ENCODE measurements at places on chromosomes 2 and 18.

- DNase-seq = no peak
These were observed 20.8 kb downstream of the COPS7B start for GRCh38 chr2:231807020-231807419.

DNA sequence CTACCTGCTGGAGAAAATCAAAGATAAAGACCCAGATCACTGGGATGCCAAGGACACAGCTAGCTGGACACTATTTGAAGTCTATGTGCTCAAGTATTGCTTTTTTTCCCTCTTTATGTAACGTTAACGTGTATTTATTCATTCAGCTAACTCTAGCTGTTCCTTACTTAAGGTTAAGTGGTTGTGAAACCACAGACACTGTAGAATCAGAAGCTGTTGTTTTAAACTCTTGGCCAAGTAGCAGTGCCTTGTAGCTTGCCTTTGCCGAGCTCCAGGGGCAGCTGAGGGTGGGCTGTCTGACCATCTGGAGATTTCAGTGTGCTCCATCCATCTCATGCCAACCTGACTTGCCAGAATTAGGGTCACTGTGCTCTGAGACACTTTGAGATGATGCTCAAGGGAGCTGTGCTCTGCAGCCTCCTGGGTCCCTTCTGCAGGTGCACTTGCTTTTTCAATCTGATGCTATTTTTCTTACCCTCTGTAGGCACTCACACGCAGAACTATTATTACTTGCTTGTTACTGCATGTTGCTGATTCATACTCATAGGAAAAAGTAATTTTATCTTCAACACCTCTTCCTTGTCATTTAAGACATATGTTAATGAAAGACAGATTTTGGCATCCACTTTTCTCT, 116.2 kb downstream of the METTL8 start:
- peak; percentile 24 for DNase-seq

DNA sequence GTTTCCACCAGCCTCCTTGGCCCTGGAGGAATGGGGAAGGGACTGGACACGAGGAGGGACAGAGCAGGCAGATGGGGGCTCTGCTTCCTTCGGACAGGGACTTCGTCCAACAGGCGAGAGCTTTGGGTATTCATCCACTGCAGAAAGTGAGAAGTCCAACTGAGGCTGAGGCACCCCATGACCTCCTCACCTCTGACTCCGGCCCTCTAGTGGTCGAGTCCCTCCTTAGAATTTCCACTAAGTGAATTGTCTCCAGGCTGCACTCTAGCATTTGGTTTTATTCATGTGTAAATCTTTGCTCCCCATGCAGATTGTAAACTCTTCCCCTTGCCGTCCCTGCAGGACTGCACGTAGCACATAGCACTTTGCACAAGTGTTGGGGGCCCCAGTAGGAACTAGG, 75.6 kb downstream of the TMEM247 start:
- DNase-seq = no peak

DNA sequence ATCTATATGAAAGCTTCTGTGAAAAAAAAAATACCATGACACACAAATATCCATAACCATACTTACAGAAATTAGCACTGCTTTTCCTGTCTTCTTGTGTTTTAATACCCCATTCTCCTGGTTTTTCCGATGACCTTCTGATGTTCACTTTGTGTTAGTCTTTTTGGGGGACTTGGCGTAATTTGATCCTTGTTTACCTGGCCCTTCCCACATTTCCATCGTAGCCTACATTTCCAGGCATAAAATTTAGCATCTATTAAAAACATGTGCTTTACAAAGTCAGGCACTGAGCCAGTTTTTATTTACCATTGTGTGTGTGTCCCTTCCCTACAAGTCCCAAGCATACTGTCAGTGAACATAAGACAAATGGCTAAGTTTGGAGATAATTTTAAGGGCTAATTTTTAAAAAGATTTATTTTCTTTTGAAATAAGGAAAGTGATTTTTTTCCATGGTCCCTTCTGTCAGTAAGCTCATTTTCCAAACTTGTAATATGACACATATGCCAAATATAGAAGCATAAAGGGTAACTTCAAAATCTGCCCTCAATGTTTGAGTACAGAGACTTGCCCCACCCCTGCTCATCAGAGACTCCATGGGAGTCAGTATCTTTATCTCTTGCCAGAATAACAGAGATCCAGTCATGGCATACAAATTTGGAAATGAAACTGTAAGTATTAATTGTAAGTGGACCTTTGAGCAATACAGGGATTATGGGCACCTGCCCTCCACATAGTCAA, 27.3 kb downstream of the SESTD1 start:
- no peak for DNase-seq

DNA sequence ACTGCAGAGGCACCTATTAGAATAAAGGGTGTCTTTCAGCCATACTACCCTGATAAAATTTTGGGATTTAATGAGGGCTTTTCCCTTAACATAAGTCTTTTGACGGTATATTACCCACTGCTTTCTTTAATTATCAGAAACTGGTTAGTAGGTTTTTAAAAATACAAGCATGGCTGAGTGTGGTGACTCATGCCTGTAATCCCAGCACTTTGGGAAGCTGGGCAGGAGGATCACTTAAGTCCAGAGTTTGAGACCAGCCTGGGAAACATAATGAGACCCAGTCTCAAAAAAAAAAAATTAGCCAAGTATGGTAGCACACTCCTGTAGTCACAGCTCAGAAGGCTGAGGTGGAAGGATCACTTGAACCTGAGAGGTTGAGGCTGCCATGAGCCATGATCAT, 16.1 kb downstream of the CPSF3 start:
- peak; percentile 45 for DNase-seq

DNA sequence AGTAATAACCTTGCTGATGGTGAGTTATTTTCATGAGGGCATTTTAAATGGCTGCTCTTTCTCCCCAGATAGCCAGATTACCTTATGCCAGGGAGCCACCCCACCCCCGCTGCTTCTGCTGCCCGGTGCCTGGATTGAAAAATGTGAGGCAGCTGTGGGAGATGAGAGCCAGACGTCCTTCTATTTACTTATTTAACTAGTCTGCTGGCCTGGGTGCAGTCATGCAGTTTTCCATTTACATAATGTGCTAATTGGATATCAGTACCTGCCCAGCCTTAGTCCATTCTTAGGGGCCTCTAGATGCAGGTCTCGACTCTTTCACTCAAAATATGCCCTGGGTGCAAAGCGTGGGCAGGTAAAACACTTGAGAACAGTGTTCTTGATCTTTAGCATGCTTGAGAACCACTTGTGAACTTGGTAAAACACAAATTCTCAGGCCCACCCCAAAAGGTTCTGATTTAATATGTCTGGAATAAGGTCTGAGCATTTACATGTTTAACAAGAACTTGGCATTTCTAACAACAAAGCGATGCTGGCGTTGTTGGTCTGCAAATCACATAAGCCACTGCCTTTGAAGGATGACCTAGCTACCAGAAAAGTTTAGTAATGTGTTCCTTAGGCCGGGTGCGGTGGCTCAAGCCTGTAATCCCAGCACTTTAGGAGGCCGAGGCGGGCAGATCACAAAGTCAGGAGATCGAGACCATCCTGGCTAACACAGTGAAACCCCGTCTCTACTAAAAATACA, 154.3 kb downstream of the NRP2 start:
- DNase-seq = no peak

- DNase-seq = peak; percentile 63
These were observed 436.6 kb downstream of the IRS1 start for GRCh38 chr2:226362980-226363379.

DNA sequence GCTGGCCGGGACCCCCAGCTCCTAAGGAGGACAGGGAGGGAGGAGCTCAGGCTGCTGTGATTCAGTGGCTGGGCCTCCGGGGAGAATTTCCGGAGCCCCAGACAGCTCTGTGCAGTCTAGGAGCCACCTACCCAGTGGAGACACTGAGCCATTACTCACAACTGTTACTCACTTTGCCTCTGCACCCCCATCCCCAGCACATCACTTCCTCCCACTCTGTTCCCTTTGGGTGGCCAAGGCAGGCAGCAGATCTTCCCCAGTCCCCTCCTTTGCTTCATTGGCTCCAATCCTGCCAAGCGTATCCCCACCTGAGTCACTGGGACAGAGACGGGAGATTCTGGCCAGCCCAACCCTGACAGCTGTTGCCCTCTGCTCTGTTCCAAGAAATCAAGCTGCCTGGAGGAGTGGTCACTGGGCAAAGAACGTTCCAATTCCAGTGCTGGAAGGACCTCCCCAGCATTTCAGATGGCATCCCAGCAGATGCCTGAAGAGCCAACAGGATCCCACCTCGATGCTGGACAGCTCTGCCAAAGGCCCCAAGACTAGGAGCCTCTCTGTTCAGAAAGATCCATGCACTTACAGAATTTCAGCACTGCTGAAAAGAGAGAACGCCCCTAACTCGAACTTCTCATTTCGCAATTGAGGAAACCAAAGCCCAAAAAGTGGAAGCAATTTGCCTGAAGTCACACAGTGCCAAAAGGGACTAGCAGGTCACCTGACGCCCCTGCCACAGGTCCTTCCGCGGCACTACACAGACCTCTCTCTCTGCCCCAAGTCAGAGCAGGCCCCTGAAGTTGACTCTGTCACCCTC, 68.3 kb downstream of the TNS1 start:
- DNase-seq = peak; percentile 85

GRCh38 chr18:7786569-7786968, 219.5 kb downstream of the PTPRM start:
- no peak for DNase-seq

- DNase-seq = peak; percentile 8
These were observed 33.5 kb downstream of the LGALSL start for GRCh38 chr2:64487256-64488049.

All from mesenchymal stem cell (in vitro differentiated cells and primary cell).